ENCODE measurements at places on chromosomes 11 and 22. TPM values are rescaled to one million over a fixed set of nuclear protein-coding genes. Genes with fewer than 3 reads are reported as not detected.

The USP47 gene
- 78.9 TPM for total RNA-seq

GRCh38 chr22:17786435-17787161 lies 12.3 kb upstream of the BID start:
- peak; percentile 91 for DNase-seq

The UBQLN3 gene
- total RNA-seq = not detected

DNA sequence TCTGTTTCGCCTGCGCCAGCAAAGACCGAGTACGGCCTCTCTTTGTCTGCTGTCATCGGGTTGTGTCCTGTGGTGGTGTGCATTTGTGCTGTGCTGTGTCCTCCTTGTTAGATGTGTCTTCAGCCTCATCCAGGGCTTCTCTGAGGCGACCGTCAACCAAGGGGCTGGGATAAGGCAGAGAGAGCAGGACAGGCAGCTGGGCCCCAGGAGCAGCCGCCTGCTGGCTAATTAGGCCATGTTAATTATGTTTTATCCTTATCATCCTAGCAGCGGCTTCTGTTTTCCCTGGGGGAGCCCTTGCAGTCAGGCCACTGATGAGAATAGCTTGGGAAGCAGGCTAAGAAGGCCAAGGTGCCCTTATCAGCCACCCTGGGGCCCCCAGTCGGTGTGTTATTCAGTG lies 40.7 kb upstream of the TTC12 start:
- DNase-seq = no peak

The OR8G1 gene
- not detected for total RNA-seq

DNA sequence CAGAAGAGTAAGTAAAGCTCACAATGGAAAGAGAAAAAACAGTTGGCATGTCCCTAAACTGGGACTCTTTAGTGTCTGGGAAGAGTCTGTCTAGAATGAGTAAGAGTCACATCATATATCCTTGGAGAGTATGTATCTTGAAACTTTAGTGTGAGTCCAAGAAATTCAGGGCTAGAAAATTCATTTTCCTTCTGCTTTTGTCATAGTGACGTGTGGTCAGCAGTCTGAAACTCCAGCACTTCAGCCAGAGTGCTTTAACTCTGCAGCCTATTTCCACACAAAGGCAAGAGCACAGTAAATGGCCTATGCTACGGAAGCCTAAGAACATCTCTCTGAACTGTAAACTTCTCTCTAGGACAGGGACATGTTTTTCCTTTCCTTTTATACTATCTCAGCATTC lies 174.1 kb downstream of the FAM181B start:
- no peak for DNase-seq

GRCh38 chr11:62669420-62670161 lies 1.9 kb upstream of the UQCC3 start:
- no peak for DNase-seq

DNA sequence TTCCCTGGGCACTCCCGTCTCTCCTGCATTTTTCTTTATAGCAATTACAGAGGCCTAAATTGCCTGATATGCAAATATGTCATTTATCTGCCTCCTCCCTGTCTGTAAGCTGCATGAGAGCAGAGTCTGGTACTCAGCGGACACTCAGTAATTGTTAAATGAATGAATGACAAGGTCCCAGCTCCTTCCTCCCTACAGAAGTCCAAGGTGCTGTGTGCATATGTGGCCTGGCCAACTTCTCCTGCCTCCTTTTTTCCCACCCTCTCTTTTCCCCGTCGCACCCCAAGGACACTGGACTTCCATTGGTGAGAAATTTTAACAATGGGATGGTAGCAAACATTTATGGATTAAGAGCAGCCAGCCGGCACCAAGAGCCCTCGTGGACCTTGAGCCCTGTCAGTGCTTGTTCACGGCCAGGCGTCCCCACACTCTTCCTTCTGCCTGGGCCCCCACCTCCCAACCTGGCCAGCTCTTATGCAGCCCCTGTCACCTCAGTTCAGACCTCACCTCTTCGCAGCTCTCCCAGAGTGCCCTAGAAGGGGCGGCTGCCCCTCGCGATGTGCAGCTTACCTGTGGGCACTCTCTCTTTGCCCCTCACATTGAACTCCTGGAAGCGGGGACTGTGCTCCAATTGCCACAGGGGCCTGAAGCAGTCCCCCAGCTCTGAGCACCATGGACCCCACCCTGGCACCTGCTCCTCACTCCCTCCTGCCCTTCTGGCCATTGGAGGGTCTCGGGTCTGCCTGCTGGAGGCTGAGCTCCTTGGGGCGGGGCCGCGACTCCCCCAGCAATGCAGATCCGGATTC lies 1.5 kb downstream of the TMPRSS6 start:
- no peak for DNase-seq

Measured in psoas muscle (tissue), 8 donors.